SJSA1 (cell line): ENCODE measurements at places on chromosomes 6 and 20.

GRCh38 chr6:83065511-83066192 lies at the start of gene UBE3D:
Gene UBE3D (minus strand): TSS chr6:83065841. CDS start chr6:83065718, 123 bp downstream.
- DNase-seq = peak; percentile 81

- no peak for DNase-seq
Observed at GRCh38 chr6:143408787-143409162, 41.7 kb downstream of the ADAT2 start.

GRCh38 chr6:83974409-83975050 lies 59.0 kb upstream of the MRAP2 start:
- no peak for DNase-seq

DNA sequence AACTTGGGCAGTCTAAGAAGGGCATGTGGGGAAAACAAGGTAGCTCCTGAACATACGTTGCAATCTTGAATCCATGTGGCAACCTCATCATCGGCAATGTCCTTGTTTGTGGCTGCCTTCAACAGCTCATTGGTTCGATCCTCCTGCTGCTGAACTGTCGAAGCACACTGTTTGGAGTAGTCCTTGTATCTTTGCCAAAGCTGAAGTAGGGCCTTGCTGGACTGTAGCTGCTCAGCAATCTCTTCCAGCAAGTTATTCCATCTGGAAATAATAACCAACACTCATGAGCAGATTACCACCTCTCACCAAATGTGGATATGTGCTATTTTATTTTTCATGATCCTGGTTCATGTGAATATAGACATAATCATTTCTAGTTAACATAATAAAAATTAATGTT lies 413.3 kb downstream of the ESR1 start:
- DNase-seq = no peak

DNA sequence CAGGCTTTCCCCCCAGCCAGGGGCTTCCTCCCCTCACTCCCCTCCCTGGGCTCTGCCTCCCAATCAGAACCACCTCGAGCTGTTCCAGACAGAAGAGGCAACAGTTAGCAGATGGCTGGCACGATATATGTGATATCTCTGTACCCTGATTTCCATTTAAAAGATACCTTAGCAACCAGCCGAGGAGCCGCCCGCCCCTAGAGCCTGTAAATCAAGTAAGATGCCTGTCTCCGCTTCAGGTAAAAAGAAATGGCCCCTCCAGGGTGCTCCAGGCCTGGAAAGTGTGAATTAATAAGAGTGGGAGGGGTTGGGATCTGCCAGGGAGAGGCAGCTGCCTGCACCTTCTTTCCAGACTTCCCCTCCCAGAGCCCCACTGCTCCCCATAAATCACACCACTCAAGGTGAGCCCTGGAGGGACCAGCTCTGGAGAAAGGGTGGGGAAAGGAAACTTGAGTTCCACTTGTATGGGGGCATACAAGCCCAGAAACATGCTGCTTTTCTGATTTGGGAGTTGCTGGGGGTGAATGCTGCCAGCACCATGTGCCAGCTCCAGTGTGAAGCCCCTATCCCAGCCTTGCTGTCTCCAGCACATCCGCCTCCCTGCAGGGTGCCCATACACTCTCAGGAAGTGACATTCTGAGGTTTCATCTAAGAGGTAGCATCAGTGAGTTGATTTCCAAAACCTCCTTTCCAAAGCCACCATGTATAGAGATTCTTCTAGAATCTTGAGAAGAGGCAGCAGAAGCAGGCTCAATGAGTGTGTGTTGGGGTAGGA lies 148.0 kb downstream of the LRFN2 start:
- no peak for DNase-seq

DNA sequence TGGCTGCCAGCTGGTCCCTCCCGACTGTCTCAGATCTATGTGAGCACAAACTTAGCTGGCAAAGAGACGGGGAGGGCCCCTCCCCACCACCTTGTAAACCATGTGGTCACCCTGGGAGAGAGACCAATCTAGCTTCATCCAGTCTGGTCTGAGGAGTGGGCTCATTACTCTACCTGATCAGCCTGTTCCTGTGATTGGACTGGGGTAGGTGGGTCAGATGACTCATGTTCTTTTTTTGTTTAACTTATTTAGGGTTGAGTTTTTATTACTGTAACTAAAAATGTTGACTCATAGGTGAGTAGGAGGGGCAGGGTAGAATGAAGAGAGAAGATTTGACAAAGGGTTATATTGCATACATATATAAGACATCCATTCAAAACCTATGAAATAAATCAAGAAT lies 4.7 kb downstream of the GSTA4 start:
- peak; percentile 28 for DNase-seq

GRCh38 chr20:59994697-59995122 lies 36.5 kb downstream of the CDH26 start:
- no peak for DNase-seq

GRCh38 chr6:6105472-6106036 lies 98.8 kb upstream of the NRN1 start:
- DNase-seq = no peak

- DNase-seq = no peak
Observed at GRCh38 chr6:10880366-10880765, 1.5 kb downstream of the GCM2 start.

- DNase-seq = no peak
Observed at GRCh38 chr6:38836585-38836984, 121.5 kb downstream of the DNAH8 start.

- DNase-seq = no peak
Observed at GRCh38 chr6:29947077-29947980, 5.0 kb downstream of the HLA-A start.

DNA sequence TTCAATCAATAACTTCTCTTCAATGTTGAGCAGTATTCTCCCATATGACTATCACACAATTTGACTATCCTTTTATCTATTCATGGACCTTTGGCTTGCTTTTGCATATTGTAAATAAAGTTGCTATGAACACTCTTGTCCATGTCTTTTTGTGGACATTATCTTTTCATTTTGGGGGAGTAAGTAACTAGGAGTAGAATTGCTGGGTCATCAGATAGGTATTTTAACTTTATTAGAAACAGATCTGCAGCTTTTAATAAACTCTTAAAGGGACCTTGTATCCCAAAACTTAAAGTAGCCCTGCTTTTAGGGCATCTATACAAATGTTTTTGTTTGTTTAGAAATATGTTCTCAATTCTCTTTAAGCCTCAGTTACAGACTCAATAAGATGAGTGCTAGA lies 614.2 kb upstream of the CITED2 start:
- DNase-seq = no peak

DNA sequence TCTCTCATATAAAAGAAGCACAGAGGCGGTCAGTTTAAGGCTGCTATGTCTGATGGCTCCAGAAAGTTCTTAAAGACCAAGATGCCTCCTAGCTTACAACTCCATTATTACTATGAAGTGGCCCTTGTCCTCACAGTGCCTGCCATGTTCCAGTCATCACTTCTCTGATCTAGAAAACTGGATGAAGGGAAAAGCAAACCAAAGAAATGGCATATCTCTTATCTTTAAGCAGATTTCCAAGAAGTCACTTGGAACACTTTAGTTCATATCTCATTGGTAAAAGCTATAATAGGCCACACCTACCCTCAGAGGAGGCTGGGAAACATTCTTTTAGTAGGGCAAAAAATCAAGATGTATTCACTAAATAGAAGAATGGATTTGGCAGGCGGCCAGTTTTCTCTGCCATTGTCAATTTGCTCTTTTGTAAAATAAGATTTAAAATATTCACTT lies 289.6 kb downstream of the TBC1D7 start:
- no peak for DNase-seq

GRCh38 chr6:25586927-25587326 lies 65.1 kb upstream of the SCGN start:
- DNase-seq = no peak

DNA sequence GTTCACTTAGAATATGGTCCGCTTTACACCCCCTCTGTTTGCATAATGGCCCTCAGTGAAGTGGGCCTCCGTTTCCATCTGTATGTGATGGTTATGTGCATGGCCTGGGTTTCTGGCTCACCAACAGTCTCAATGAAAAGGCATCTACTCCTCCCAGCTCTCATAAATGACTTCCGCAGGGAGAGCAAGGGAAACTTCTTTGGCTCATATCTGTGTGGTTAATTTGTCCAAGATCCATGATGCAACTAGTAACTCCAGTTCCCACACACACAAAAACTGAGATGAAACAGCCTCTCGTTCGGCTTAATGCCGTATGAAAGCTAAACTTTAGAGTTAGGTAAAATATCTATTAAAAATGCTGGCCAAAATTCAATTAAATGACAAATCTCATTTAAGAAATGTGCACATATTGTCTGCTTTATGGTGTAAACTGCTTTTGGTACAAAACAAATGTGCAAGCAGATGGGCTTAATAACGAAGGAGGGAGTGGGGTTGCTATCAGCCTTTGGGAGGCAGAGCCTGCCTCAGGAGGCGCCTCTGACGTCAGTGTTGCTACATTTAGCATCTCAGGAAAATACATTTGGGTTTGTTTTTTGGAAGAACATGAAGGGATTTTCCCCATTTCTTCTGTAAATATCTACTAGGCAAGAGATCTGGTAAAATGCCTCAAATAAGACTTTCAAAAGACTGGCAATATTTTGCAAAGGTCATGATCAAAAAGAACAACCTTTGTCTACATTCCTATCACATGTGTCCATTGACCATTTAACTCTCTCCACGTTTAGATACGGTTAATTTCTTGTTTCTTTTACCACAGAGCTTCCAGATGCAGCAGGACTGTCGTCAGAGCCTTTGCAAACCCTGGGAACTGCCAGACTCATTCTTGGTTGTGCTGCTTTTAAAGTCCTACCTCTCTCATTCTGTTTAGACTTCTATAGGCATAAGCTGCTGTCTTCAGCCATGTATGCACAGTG lies 96.8 kb downstream of the ARMC2 start:
- DNase-seq = no peak

DNA sequence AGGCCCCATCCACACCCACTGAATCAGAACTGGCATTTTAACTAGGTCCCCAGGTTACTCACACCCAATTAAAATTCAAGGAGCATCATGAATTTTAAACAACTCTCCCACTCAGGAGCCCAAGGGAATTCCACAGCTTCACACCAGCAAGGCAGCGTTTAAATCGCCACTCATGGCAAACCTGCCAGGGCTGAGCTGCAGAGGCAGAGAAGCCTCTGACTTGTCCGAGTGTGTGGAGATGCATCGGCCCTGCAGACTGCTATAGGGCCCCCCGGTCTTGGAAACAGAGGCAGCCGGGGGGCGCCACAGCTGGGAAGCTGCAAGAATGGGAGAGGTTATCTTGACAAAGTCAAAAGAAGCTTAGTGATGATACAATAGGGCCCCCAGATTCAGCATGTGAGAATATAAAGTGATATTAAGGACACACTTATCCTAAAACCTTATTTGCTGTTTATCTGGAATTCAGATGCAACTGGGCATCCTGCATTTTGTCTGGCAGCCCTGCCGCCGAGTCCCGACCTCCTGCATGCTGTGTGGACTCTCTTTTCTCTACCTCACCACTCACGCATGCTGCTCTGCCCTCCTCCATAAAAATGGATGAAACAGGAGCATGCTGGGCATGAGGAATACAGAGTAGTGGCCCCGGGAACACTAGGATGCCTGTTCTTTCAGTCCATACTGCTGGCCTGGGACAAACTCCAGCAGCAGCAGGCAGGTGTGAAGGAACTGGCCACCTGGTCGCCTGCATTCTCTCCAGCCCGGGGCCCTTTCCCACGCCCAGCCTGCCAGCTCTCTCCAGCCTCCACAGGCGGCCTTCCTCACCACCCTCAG lies 126.1 kb downstream of the PXDC1 start:
- DNase-seq = no peak

- no peak for DNase-seq
Observed at GRCh38 chr20:12928358-12928754, 80.4 kb upstream of the SPTLC3 start.

DNA sequence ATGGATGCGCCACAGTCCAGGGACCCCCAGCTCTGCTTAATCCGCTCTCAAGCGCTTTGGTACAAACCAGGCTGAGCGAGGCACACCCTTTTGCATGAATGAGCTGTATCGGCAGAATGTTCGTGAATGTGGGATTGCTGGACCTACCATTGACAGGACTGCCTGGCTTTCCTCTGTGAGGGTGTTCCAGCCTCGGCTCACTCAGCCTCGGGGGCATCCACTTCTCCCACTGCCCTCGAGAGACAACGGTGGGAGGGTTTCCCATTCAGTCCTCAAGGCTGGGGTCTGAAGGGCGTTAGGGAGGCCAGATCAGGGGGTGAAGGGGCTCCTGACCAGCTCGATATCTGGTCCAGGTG lies 17.4 kb downstream of the MDFI start:
- DNase-seq = no peak

DNA sequence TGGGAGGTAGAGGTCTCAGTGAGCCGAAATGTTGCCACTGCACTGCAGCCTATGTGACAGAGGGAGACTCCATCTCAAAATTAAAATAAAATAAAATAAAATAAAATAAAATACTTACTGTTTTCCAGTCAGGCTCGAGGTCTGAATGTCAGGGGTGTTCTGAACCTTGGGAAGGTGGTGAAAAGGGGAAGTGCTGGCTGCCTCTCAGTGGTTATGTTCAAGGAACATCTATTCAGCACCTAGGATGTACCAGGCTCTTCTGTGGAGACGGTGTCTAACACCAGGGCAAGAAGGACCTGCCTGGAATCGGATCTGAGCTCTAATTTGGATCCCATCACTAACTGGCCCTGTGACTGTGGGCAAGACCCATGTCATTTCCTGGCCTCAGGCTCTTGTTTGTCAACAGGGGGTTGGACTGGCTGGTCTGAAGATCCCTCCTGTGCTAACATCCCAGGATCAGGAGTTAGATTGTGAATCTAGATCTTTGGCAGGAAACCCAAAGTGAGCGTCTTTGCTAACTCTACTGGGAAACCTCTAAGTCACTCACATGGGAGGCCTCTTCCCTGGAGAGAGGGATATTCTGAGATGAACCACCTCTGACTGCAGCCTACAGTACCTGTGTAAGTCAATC lies 63.4 kb upstream of the SIRPG start:
- no peak for DNase-seq

DNA sequence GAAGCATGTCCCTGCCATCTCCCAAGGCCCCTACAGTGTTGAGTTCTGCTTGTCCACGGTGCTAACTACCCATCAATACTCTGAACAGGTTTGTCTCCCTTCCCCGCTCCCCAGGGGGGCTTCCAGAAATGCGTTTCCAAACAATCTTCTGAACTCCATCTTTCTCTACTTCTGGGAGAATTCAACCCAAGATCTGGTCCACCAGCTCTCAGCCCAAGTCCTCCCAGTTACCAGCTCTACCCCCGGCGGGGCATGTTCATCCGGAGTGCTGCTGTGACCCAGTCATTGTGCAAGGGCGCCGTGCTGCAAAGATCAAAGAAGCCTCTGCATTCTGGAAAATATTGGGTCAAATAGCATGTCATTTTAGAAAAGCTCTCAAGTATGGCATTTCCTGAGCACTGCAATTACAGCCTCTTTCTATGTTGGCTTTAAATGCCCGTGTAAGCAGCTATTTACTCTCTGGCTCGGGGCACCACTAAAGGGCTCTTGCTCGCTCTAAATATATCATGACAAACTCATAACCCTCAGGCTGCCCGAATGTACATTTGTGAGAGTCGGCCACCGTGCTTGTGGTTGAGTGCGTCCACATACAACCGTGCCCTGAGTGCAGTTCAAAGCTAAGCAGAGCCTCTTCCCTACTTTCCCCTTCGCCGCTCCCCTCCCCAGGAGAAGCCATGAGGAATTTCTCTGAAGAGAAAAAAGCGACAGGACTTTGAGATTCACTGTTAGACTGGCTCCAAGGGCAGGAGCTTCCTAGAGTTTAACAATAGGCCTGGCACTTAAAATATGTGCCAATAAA lies 71.6 kb downstream of the BANF2 start:
- peak; percentile 78 for DNase-seq
